ENCODE measurements at places on chromosomes 2 and 18. TPM values are rescaled to one million over a fixed set of nuclear protein-coding genes. Genes with fewer than 3 reads are reported as not detected.

LBH gene
- 133 TPM for total RNA-seq

GRHL1 gene
- 1.1 TPM for total RNA-seq

SP140 gene
- 109 TPM for total RNA-seq

CD302 gene
- total RNA-seq, result 0.72 TPM

SLC30A3 gene
- total RNA-seq, result 2.3 TPM

SKOR2 gene
- 0.70 TPM for total RNA-seq

SCN2A gene
- not detected for total RNA-seq

ARL6IP6 gene
- total RNA-seq, result 30.6 TPM

SCN9A gene
- 0.12 TPM for total RNA-seq

C1GALT1C1L gene
- not detected for total RNA-seq

PROM2 gene
- total RNA-seq, result 0.38 TPM

SERPINB2 gene
- total RNA-seq, result not detected

TUBB8B gene
- total RNA-seq, result not detected

LAMA1 gene
- not detected for total RNA-seq

TRABD2A gene
- 39.4 TPM for total RNA-seq

DIPK1C gene
- not detected for total RNA-seq

KIAA2012 gene
- not detected for total RNA-seq

COL5A2 gene
- total RNA-seq, result 0.60 TPM

CNTNAP5 gene
- total RNA-seq, result not detected

GALR1 gene
- not detected for total RNA-seq

RGPD4 gene
- not detected for total RNA-seq

INPP5D gene
- 64.8 TPM for total RNA-seq

UGT1A4 gene
- total RNA-seq, result not detected

CYP26B1 gene
- not detected for total RNA-seq

PHOSPHO2 gene
- total RNA-seq, result 4.4 TPM

CDH2 gene
- total RNA-seq, result 0.07 TPM

SLC4A5 gene
- total RNA-seq, result 6.5 TPM

PHLPP1 gene
- total RNA-seq, result 7.9 TPM

LONRF2 gene
- total RNA-seq, result 0.10 TPM

LIMS3 gene
- 0.17 TPM for total RNA-seq
